ENCODE measurements at places on chromosomes 1 and 21.

- no peak for DNase-seq
Measured at GRCh38 chr1:229769006-229769405, 143.0 kb downstream of the URB2 start.

DNA sequence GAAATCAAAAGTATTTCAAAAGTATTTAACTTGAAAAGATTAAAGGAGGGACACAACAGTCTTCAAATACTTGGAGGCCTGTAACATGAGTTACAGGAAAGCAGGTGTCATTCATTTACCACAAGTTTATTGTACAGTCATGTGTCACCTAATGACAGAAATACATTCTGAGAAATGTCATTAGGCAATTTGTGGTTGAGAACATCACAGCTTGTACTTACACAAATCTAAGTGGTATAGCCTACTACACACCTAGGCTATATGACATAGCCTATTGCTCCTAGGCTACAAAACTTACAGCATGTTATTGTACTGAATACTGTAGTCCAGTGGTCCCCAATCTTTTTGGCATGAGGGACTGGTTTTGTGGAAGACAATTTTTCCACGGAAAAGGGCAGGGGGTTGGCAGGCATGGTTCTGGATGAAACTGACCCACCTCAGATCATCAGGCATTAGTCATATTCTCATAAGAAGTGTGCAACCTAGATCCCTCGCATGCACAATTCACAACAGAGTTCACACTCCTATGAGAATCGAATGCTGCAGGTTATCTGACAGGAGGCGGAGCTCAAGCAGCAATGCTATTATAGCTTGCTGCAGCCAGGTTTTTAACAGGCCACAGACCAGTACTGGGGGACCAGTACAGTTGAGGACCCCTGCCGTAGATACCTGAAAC lies 25.0 kb upstream of the PHTF1 start:
- DNase-seq: peak; percentile 58

GRCh38 chr1:19014765-19015164 lies 58.3 kb upstream of the IFFO2 start:
- DNase-seq: no peak

- DNase-seq: no peak
Measured at GRCh38 chr1:151852733-151853132, 779 bp downstream of the THEM5 start.

- peak; percentile 32 for DNase-seq
Measured at GRCh38 chr1:111593403-111594305, 25.9 kb upstream of the RAP1A start.

DNA sequence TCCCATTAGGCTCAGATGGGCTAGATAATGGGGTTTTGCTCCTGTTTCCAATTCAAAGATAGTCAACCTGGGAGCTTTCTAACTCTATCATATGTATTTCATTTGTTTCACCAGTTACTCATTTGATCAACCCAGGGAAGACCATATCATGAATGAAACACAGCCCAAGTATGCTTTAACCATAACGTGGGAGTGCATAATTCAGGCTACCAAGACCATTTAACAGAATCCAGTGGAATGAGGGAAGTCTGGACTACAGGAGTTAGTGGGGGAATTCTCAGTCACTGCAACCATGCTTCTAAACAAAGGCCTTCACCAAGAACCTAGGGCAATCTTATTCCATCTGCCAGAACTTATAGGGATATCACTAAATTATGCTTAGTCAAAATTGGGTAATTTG lies 15.0 kb upstream of the SLC16A1 start:
- DNase-seq: no peak

- DNase-seq: peak; percentile 70
Measured at GRCh38 chr1:230068952-230069684, 2.1 kb downstream of the GALNT2 start.

DNA sequence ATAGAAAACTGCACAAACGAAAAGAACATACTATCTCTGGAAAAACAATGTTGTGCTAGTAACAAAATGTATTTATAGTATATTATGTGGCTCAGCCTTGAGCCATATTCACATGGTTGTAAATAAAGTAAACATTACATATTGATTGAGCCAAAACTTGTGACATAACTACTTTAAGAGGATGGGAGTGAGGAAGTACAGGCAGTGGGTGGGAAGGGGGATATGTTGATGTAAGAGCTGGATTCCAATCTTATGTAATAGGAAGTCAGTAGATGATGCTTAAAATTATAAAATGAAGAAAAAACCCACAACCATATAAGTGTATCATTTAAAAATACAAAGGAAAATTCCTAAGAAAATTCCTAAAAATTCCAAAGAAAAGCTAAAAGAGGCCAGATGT lies 42.7 kb downstream of the RHOU start:
- no peak for DNase-seq

GRCh38 chr1:172818841-172819527 lies 160.1 kb downstream of the FASLG start:
- peak; percentile 63 for DNase-seq

GRCh38 chr1:59453297-59453968 lies 156.5 kb downstream of the FGGY start:
- DNase-seq: peak; percentile 41

DNA sequence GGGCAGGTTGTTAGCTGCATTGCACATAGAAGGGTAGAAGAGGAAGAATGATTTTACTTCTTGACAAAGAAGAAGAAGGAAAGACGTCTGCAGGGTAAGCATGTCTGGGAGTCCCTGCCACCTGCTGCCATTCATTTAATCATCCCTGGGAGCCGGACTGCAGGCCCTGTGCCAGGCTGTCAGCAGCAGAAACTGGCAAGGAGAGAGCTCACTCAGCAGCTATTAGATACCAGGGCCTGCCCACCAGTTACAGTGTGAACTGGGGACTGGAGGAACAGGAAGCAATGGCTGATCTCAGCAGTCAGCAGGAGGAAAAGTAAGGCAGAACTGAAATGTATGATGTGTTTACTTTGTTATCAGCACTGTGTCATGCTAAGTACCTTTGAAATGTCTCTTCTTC lies 75.7 kb upstream of the C1orf87 start:
- no peak for DNase-seq

DNA sequence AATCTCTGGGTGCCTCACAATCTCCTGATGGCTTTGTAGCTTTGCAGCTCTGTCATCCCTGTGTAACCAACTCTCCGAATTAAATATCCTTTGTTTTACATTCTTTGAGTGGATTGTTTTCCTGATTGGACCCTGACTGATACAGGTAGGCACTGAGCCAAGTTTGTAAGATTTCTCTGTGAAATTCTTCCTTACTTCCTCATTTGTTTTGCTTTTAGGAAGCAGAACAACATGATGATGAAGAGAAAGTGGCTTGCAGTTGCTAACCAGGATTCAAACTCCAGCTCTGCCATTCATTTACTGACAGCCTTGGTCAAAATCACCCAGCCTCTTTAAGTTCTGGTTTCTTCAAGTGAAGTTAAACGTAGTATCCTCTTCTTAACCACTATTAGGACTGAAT lies 452.3 kb downstream of the OMA1 start:
- peak; percentile 26 for DNase-seq
